ENCODE measurements at places on chromosomes 6 and 20.

DNA sequence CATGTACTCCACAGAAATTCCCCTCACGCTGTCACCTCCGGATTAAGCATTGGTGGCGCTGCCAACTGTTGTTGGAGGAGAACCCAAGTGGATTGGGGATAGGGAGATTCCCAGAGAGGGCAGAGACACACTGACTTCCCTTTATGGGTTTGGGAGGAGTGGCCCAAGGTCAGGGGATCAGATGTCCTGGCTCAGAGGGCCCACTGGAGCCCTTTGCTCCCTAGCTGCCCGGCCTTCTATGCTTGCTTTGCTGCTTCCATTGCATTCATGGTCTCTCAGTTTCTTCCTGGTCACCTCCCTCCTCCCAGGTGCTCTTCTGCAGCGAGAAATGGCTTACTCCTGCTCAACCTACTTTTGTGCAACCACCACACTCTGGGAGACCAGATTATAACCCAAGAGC lies 14.3 kb downstream of the CUL9 start:
- no peak for DNase-seq

- DNase-seq: no peak
These were observed 2.8 kb downstream of the KCNQ5 start for GRCh38 chr6:72624557-72625160.

DNA sequence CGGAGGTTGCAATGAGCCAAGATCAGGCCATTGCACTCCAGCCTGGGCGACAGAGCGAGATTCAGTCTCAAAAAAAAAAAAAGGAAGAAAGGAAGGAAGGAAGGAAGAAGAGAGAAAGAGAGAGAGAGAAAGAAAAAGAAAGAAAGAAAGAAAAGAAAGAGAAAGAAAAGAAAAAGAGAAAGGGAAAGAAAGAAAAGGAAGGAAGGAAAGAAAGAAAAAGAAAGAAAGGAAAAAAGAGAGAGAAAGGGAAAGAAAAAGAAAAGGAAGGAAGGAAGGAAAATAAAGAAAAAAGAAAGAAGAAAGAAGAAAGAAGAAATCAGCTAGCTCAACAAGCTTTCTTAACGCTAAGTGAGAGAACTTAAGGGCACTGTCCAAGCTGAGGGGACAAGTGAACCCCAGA lies 7.6 kb upstream of the MATN4 start:
- no peak for DNase-seq

DNA sequence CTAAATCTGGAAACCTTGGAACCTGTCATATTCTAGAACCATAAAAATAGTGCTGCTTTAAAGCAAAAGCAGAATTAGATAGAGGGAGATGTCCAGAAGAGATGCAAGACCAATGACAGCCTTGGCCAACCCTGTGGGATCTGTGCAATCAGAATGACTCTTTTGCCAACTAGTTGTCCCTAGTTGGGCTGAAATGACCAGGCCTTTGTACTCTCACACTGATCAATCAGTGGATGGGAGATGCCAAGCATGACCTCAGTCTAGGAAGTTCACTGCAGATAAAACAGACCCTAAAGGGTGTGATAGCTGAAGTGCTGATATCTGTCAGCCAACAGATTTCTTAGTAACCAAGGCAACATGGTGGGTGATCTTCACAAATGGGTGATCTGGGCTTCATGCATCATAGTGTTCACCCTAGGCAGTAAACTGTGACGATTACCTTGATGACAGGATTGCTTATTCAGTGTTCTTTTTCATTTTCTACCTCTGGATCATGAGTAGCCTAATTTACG lies 52.1 kb downstream of the BCKDHB start:
- DNase-seq: no peak

GRCh38 chr20:10719740-10720385 lies 46.1 kb upstream of the JAG1 start:
- no peak for DNase-seq

- DNase-seq: no peak
These were observed 44.2 kb upstream of the TCF21 start for GRCh38 chr6:133844709-133845108.

DNA sequence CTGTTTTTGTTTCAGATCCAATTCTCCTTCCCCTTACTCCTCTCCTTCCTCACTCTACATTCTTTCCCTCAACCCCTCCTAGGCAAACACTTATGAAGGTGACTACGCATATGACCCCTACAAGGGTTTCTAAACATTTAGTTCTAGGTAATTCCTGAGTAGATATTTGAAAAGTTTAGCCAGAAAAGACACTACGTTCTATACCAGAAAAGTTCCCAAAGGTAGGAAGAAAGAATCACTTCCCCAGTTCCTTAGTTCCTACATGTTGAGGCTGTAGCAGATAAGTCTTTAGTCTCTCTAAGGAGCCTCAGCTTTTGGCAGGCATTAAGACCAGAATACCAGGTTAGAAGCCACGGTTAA lies 11.6 kb downstream of the POU3F2 start:
- no peak for DNase-seq

- DNase-seq: no peak
These were observed 41.5 kb upstream of the KCNQ5 start for GRCh38 chr6:72580281-72580940.

Data from activated T-cell treated with anti-CD3 and anti-CD28 coated beads, Interleukin-2, amount 50 U/mL, for 48 hours (primary cell).